Activated CD4-positive, alpha-beta memory T cell treated with anti-CD3 and anti-CD28 coated beads, Interleukin-2, amount 10 ng/mL, durations not matched to agents 7 days and 5 days (primary cell): ENCODE measurements at places on chromosomes 6 and 20. TPM values are rescaled to one million over a fixed set of nuclear protein-coding genes. Genes with fewer than 3 reads are reported as not detected.

HTR1E gene
- not detected for total RNA-seq

LY6G6C gene
- total RNA-seq = not detected

PAX1 gene
- total RNA-seq = not detected

PROKR2 gene
- total RNA-seq = not detected

SOBP gene
- total RNA-seq = 0.38 TPM

OOEP gene
- 0.68 TPM for total RNA-seq

E2F3 gene
- 30.1 TPM for total RNA-seq

ATP6V1G2 gene
- total RNA-seq = 2.7 TPM

MLN gene
- not detected for total RNA-seq

GRCh38 chr6:110255211-110255750, 75.1 kb downstream of the CDC40 start:
- H3K27ac ChIP-seq = no peak overlapping the region
- H3K36me3 ChIP-seq = no peaks in the 10 kb centered on the region
- H3K4me3 ChIP-seq = no peak overlapping the region

DNA sequence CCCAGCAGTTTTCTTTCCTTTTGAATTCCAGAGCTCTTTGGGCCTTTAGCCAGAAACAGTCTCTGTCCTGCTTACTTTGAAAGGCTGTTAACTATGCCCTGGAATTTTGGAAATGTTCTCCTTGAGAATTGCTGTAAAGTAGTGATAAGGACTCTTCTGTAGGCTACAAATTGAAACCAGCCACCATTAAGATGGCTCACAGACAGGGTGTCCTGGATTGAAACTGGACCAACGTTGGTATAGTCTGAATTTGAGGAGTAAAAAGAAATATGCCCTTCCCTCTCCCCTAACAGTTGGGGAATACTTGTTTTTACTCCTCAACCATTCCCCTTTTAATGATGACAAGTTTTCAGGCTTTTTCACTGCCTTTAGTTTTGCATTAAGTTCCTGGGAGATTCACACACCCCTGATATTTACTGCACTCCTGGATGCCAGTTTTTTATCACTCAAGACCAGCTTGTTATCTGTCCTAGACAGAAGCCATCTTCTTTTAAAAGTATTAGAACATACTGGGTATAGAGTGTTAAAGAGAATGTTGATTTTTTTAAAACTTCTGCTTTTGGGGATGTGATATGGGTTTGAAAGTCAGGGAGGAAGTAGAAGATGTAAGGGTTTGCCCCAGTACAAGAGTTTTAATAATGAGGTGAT, 21.9 kb downstream of the TOP1 start:
- H3K4me3 ChIP-seq = no peak overlapping the region
- peaks cover 51% of the 10 kb centered on the region for H3K36me3 ChIP-seq
- no peak for DNase-seq
- H3K4me1 ChIP-seq = peaks cover 83% of the 10 kb centered on the region

- no peak for DNase-seq
- H3K4me3 ChIP-seq = no peak overlapping the region
- H3K27me3 ChIP-seq = no peaks in the 10 kb centered on the region
- H3K4me1 ChIP-seq = peaks cover 31% of the 10 kb centered on the region
- H3K27ac ChIP-seq = no peak overlapping the region
These were observed 31.9 kb downstream of the PLCG1 start for GRCh38 chr20:41169162-41169690.

- H3K27ac ChIP-seq = no peak overlapping the region
- no peak for DNase-seq
- H3K36me3 ChIP-seq = peaks cover 46% of the 10 kb centered on the region
- no peaks in the 10 kb centered on the region for H3K27me3 ChIP-seq
- no peak overlapping the region for H3K4me3 ChIP-seq
These were observed 382.7 kb downstream of the UTRN start for GRCh38 chr6:144667532-144668503.

DNA sequence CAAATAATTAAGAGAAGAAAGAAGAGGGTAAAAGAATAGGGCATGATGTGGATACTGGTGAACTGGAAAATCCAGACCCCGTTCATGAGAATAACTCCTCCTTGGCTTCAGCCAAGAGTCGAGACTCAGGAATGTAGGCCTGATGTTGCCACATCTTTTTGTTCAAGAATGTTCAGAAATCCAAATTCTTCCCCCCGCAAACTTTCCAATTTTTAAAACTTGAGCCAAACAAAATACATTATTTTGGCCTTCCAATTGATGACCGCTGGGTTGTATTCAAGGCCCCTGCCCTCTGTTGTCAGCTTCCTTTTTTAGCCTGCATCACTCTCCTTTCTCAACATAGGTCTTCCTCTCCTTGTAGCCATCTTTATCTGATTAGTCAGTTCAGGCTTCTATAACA, 106.1 kb downstream of the TNFAIP3 start:
- H3K4me3 ChIP-seq = no peak overlapping the region
- H3K36me3 ChIP-seq = no peaks in the 10 kb centered on the region
- no peaks in the 10 kb centered on the region for H3K27me3 ChIP-seq
- H3K27ac ChIP-seq = no peak overlapping the region
- no peak for DNase-seq
- H3K4me1 ChIP-seq = peaks cover 69% of the 10 kb centered on the region

GRCh38 chr20:47578543-47578942, 76.9 kb downstream of the NCOA3 start:
- no peaks in the 10 kb centered on the region for H3K27me3 ChIP-seq
- no peak for DNase-seq
- H3K4me1 ChIP-seq = peaks cover 64% of the 10 kb centered on the region
- H3K27ac ChIP-seq = no peak overlapping the region
- H3K36me3 ChIP-seq = peaks cover 33% of the 10 kb centered on the region

GRCh38 chr20:14470977-14471661, 133.7 kb upstream of the FLRT3 start:
- no peaks in the 10 kb centered on the region for H3K4me1 ChIP-seq
- no peak overlapping the region for H3K4me3 ChIP-seq
- H3K27ac ChIP-seq = no peak overlapping the region

GRCh38 chr6:74073999-74074398, 378.0 kb downstream of the CD109 start:
- H3K27ac ChIP-seq = no peak overlapping the region
- no peak overlapping the region for H3K4me3 ChIP-seq
- no peaks in the 10 kb centered on the region for H3K27me3 ChIP-seq

GRCh38 chr20:8187740-8188139, 55.7 kb downstream of the PLCB1 start:
- DNase-seq = no peak
- no peaks in the 10 kb centered on the region for H3K36me3 ChIP-seq
- no peak overlapping the region for H3K4me3 ChIP-seq
- H3K4me1 ChIP-seq = no peaks in the 10 kb centered on the region
- H3K27me3 ChIP-seq = no peaks in the 10 kb centered on the region
- H3K27ac ChIP-seq = no peak overlapping the region

DNA sequence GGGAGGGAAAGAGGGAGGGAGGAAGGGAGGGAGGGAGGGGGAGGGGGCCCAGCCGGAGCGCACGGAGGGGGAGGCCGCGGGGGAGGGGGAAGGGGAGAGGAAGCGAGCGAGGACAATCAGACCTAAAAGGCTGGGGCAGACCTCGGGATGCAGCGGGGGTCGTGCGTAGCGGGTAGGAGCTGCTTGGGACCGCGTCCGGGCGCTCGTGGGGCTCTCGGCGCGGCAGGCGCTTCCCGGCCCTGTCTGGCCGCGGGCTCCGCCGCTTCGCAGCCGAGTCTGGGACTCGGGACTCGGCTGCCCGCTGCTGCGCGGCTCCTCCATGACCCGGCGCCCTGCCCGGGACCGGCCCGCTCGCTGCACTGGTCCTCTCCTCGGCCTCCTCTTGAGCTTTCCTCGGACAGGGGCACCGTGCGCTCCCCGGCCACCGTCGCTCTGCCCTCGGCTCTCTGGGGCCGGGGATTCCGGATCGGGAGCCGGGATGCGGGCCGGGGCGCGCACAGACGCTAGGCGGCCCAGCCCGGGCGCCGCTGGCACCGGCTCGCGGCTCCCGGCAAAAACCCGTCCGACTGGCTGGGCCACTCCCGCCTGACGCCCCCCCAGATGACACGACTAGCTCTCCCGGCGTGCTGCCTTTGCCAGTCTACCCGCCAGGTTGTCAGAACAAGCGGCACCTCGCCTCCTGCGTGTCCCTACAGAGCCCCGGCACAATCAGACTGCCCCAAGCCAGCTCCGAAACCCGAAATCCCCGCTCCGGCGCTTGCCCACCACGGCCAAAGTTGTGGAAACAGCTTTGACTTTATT, 2.2 kb downstream of the TFAP2A start:
- DNase-seq = no peak
- H3K36me3 ChIP-seq = peaks cover 41% of the 10 kb centered on the region
- H3K4me3 ChIP-seq = peak overlapping the region; percentile 85
- peaks cover 41% of the 10 kb centered on the region for H3K4me1 ChIP-seq
- peaks cover 90% of the 10 kb centered on the region for H3K27me3 ChIP-seq
- H3K27ac ChIP-seq = peak overlapping the region; percentile 26

DNA sequence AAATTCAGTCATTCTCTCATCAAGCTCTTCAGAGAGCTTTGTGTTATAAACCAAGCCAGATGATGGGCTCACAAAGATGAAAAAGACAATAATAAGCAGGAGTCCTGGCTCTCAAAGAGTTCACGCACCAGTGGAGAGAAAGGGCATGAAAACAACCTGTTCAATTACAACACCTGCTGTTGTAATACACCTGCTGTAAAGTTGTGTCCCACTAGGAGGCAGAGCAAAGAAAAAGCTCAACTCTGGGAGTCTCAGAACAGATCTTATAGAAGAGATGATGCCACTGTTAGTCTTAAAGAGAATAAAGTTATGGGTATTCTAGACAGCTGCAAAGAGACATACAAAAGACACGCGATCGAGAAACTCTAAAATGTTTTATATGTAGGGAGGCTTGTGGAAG, 100.6 kb downstream of the DCDC2 start:
- no peak for DNase-seq
- H3K4me1 ChIP-seq = peaks cover 6% of the 10 kb centered on the region
- H3K27ac ChIP-seq = no peak overlapping the region
- H3K36me3 ChIP-seq = no peaks in the 10 kb centered on the region
- H3K27me3 ChIP-seq = peaks cover 5% of the 10 kb centered on the region
- no peak overlapping the region for H3K4me3 ChIP-seq

GRCh38 chr20:63220696-63221399, 4.9 kb upstream of the YTHDF1 start:
- DNase-seq = no peak
- H3K27ac ChIP-seq = no peak overlapping the region
- H3K4me3 ChIP-seq = no peak overlapping the region
- H3K27me3 ChIP-seq = peaks cover 5% of the 10 kb centered on the region

GRCh38 chr6:152094992-152095592, 287.6 kb downstream of the ESR1 start:
- no peak overlapping the region for H3K4me3 ChIP-seq
- DNase-seq = peak; percentile 36
- no peaks in the 10 kb centered on the region for H3K27me3 ChIP-seq
- H3K4me1 ChIP-seq = peaks cover 6% of the 10 kb centered on the region
- no peaks in the 10 kb centered on the region for H3K36me3 ChIP-seq
- no peak overlapping the region for H3K27ac ChIP-seq

DNA sequence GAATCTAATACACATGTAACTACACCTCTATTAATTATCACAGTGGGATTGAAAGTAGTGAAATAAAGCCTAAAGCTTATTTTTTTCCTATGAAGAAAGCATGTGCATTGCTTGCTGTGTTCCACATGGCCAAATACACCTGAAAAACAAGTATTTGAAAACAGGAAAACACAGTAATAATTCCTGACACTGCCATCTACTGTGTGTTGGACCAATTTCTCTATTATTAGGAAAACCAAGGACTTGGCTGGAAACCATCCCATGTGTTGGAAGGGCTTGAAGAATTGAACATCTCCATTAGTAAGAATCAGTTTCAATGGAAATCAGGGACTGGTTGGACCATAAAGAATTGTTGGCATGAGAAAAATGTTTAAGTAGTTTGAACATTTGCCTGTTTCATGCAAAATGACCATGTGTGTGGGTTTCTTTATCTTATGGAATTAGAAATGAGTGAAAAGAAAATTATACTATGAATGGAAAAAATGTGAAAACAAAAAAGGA, 124.1 kb downstream of the PHF3 start:
- no peak for DNase-seq
- H3K4me3 ChIP-seq = no peak overlapping the region
- H3K27me3 ChIP-seq = peaks cover 3% of the 10 kb centered on the region
- H3K36me3 ChIP-seq = no peaks in the 10 kb centered on the region

DNA sequence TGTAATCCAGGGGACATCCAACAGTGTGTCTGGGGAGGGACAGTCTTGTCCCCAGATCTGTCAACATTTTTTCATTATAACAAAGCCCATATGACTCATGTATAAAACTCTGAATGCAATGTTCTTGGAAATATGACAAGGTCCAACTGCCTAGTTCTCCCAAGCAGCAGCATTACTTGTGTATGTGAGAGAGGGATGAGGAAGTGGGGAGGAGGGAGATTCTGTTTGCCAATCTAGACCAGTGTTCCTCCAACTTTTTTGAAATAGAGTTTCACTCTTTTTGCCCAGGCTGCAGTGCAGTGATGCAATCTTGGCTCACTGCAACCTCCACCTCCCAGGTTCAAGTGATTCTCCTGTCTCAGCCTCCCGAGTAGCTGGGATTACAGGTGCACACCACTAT, 394.8 kb downstream of the DHX35 start:
- no peaks in the 10 kb centered on the region for H3K27me3 ChIP-seq
- H3K36me3 ChIP-seq = no peaks in the 10 kb centered on the region
- H3K4me1 ChIP-seq = no peaks in the 10 kb centered on the region
- H3K27ac ChIP-seq = no peak overlapping the region
